Fibroblast of the conjunctiva (primary cell): ENCODE measurements at places on chromosomes 7 and 10.

DNA sequence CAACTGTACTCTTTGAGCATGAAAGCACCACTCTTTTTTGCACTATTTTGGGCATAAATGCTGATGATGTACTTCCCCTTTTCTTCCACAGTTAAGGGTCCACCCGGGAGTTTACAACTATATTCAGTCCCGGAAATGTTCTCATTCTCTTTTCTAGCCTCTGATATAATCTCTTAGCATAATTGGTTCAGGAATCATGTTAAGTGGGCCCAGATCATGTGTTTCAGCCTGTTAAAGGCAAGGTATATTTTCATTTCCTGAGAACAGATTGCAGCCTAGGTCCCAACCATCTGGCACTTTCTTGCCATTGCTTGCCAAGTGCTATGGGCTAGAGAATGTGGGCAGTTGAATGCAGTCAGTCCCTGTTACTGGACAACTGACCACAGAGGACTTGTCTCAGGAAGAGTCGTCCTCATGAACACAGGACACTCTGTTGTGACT is 111.4 kb upstream of the GLCCI1 start:
- no peak for DNase-seq

DNA sequence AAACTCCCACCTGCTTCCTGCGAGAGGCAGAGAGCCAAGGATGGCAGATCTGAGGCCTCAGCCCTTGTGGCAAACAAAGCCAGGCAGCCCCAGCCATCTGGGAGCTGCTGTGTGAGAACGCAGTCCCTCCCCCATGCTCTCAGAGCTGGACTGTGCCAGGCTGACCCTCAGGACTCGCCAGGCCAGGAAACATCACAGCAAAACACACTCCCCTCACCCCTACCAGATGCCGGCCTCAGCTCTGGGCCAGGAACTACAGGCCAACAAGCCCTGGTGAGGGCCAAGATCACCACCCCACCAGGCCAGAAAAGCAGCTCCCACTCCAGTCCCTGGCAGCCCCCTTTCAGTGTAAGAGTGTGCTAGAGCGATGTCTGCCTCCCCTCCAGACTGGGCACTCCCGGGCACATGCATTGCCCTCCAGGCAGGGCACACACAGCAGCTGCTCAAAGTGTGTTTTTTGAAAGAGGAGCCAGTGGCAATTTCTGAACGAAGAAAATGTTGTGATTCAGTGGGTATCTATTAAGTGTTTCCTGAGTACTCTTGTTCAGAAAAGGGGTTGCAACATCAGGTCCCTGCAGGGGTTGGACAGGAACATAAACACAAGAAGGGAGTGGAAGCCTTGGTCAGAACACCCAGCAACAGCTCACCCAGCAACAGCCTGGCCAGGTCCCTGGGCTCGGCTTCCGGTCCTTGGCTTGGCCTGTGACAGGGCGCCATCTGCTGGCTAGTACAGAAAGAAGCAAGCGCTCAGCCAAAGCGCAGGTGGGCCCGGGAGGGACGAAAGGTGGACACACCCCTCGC is 18.3 kb downstream of the LRRC20 start:
- peak; percentile 99 for DNase-seq

DNA sequence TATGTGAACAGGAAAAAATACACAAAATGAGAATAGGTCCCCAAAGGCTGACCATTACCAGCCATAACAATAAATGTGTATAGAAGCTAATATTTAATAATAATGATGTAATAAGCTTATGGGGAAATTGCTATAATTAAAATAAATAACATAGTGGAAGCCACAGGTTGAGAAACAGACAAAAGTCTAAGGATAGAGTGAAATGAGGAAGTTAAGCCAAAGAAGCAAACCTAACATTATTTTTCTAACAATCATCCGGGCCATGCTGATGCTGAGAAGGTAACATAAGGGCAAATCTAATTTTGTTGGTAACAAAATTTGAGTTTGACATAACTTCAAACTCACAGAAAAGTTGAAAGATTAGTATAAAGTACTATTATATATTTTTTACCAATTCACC is 115.9 kb downstream of the MICU1 start:
- DNase-seq, result no peak

GRCh38 chr7:78863281-78863680 is 590.2 kb downstream of the MAGI2 start:
- DNase-seq, result no peak

GRCh38 chr10:45429790-45430189 is 55.8 kb downstream of the ALOX5 start:
- DNase-seq, result no peak

- no peak for DNase-seq
These were observed 163.5 kb downstream of the SH3PXD2A start for GRCh38 chr10:103691723-103692435.

DNA sequence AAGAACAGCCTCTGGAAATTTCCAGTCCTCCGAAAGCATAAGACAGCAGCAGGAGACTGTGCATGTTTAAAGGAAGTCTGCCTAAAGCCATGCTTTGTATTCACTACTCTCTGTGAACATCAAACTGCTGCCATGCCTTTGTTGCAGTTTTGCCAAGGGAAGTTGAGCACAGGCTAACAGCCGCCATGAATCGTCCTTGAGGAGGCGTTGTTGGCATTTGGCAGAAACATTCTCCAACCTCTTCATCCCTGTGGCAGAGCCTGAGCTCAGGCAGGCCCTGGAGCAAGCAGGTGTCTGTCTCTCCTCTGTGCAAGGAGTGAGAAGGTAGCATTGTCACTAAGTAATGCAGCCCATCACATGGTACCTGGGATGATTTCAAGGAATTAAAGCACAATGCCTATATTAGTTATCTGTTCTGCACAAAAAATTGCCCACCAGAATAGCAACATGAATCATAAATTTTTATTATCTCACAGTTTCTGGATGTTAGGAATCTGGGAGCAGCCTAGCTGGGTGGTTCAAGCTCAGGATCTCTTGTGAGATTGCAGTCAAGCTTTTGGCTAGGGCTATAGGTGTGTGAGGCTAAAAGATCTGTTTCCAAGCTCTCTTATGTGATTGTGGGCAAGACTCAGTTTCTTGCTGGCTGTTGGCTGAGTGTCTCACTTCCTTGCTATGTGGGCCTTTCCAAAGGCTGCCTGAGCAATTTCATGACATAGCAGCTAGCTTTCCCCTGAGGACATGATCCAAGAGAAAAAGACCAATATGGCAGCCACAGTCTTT is 46.5 kb upstream of the KIAA1217 start:
- no peak for DNase-seq

DNA sequence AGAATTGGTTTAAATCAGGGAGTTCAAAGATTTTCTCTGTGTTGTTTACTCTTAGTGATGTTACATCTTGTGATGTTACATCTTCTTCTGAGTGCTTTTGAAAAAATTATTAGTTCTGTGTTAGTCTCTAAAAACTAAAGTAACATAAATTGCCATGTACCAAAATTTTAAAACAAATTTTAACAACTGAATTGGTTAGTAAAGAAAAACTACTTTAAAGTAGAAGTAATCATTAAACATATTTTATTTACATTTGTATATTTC is 5.2 kb upstream of the IGF2BP3 start:
- DNase-seq, result no peak

GRCh38 chr7:543501-544337 is 24.1 kb upstream of the PDGFA start:
- DNase-seq, result no peak

GRCh38 chr10:109894516-109894915 is 28.8 kb downstream of the XPNPEP1 start:
- DNase-seq, result peak; percentile 77

DNA sequence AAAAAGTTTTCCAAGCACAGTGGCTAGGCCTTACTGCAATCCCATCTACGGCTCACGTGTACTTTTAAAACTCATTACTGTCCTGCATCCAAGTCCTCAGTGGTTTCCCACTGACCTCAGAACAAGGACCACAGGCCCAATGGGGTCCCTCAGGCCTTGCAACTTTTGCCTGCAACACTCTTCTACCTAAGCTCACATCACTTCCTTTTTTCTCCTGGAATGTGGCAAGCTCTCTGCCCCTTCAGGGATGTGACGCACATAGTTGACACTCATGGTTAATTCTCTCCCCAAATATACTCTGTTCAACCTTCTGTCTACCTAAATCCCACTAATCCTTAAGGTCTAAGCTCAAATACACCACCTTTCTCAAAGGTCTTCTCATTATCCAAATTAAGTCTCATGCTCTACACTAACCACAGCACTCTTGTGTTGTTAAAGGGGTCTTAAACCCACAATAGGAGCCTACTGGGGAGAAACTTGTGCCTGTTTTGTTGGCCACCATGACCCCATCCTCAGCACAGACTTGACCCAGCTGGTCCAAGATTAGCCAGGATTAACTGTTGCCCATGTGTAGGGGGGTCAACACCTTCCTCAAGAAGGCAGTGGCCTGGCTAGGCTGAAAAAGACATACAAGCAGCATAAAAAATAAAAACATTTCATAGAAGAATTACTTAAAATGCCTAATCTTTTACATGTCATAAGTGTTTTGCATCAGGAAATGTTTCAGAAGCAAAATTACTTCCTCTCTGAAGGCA is 15.2 kb downstream of the HNRNPF start:
- DNase-seq, result no peak
